ENCODE measurements at places on chromosomes 7 and 10.
A peak's percentile ranks its signal among the peaks of the same experiment; 100 is the strongest.

DNA sequence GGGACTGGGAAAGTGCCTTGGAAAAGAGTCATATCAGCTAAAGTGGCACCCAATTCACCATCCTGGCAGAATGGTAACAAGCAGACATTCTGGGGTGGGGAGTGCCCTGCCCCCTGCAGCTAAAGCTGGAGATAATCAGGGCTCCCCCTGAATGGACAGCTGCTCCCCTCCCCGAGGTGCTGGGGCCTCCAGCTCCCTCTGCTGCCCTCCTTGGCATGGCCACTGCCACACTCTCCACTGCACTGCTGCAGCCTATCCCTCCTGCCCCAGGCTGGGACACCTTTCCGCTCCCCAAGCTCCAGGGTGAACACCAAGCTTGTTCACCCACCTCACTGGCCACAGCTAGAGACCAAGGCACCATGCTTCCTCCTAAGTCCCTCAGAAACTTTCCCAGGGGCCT, 9.8 kb upstream of the PARD3 start:
- DNase-seq: no peak

GRCh38 chr10:124675261-124675660, 68.9 kb downstream of the FAM53B start:
- no peak for DNase-seq

- no peak for DNase-seq
Observed at GRCh38 chr7:10644849-10645248, 328.8 kb upstream of the PHF14 start.

- no peak for DNase-seq
Observed at GRCh38 chr7:151782598-151783448, 94.1 kb downstream of the PRKAG2 start.

DNA sequence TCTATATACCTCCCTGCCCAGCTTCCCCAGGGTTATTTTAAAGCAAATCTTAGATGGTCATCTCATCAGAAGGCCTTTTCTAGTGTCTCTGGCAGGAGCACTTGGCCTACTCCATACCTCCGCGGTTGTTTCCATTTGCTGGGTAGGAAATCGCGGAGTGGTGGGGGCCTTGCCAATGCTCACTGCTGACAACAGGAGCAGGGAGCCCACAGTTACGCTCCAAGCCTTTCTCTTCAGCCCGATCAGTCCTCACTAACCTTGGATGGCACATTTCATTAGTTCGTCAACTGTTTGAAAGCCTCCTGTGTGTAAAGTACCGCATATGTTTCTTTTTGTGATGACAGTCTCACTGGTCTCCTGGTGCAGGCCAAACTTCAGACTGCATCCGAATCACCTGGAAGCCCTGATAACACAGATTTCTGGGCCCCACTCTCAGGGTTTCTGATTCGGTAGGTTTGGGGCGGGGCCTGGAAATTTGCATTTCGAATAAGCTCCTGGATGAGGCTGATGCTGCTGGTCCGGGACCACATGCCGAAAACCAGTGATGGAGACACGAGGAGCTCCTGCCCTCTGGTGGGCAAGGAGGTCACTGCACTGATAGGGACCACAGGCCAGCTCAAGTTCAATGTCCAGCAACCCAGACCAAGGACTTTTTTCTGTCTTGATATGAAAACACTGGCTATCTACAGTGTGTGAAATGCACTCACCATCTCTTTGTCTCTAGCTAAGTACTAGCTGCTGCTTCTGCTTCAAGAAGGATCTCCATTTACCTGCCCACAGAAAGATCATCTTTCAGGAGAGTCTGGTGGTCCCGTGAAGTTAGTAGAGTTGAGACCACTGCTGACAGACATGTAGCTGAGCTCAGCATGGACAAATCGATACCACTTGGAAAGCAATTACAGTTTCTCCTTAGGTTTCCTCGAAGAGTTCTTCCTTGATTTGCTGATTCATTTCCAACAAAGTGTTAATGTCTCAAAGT, 14.0 kb downstream of the LRGUK start:
- DNase-seq: peak; percentile 70

GRCh38 chr10:50275650-50276235, 24.4 kb upstream of the ASAH2 start:
- DNase-seq: no peak

DNA sequence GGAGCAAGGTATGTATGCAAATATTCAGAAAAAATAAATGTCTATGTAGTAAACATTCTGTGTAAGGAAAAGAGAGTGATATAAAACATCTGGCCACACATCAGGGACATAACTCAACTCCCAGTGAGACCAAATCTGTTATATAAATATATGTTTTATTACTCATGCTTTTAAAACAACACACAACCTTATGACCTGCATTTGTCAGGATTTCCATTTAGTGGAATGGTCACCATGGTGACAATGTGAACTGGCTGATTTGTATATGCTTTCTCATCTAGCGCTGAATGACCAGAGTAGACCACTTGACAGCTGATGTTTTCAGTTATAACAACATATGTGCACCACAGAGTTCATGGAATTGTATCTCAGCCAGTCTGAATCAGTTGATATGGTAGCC, 551.7 kb downstream of the HTR7 start:
- peak; percentile 29 for DNase-seq

DNA sequence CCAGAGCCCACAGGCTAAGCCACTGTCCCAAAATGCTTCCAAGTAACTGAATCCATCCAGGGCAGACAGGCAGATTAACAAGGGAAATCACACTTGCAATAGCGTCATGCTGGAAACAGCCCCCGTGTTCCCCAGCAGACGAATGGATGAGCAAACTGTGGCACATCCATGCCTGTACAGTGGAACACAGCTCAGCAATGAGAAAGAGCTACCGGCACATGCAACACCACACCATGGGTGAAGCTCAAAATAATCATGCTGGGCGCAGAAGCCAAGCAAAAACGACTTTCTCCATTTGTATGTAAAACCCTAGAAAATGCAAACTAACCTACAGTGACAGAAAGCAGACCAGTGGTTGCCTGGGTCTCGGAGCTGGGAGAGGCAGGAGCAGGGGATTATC, 153.1 kb downstream of the SLIT1 start:
- no peak for DNase-seq

DNA sequence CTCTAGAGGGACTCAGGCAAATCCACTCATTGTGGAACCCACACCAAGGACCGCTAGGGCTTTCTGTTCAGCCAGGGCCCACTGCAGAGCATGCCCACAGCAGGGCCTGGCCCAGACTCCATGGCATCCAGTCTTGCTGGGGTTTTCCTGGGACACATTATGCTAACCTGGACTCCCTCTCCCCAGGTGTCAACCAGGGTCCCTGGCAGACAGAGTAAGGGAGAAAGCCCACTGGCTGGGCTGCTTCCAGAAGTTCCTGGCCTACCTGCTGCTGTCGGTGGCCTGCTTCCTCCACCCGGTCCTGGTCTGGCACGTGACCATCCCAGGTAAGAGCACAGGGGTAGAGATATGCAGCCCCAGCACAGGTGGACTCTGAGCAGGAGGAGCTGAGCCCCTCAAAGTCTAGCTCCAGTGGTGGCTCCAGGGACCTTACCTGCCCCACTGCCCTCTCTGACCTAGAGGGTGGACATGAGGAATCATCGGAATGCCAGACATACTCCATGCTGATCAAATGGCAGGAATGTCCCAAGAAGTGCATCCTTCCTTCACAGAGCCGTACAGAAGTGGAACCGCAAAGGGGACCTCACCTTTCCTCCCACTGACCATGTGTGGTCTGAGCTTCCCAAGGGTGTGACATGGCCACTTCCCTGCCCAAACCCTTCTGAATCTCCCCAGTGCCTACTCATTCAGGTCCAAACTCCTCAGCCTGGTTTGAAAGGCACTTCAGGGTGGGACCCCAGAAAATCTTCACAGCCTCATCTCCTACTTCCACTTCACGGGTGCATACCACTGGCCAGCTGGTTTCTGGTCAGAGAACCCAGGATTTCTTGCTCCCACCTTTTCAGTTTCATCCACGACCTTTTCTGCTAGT, 22.5 kb downstream of the TMEM72 start:
- no peak for DNase-seq

DNA sequence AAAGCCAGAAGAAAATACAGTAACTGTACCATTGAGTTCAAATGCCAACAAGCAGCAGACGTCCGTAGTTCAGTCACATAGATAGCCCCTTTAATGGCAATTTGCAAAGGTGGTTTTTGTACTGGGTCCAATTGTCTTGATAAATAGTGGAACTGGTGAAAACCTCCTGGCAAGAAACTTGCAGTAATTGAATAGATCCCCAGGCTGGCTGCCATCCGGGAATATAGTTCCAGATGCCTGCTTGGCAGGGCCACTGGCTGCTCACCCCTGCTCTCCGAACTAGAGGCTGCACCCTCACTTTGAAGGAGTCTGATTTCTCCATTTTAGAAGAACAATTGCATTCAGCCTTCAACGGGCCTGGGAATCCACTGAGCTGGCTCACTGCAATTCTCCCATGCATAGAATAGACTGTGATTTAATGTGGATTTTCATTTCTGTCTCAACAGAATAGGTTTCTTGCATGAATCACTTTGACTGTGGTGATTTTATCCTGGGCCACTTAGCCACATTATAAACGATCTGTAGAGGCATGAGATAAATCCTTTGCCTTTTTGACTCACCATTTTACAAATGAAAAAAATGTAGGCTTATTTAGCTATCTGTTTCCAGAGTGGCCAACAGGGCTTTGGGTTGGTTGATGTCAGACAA, 35.9 kb upstream of the ELMO1 start:
- no peak for DNase-seq

GRCh38 chr7:41999736-42000283, 237.2 kb downstream of the GLI3 start:
- DNase-seq: no peak

- DNase-seq: no peak
Observed at GRCh38 chr7:156374335-156374734, 266.2 kb upstream of the RNF32 start.

- no peak for DNase-seq
Observed at GRCh38 chr10:17841050-17841449, 31.9 kb downstream of the MRC1 start.

DNA sequence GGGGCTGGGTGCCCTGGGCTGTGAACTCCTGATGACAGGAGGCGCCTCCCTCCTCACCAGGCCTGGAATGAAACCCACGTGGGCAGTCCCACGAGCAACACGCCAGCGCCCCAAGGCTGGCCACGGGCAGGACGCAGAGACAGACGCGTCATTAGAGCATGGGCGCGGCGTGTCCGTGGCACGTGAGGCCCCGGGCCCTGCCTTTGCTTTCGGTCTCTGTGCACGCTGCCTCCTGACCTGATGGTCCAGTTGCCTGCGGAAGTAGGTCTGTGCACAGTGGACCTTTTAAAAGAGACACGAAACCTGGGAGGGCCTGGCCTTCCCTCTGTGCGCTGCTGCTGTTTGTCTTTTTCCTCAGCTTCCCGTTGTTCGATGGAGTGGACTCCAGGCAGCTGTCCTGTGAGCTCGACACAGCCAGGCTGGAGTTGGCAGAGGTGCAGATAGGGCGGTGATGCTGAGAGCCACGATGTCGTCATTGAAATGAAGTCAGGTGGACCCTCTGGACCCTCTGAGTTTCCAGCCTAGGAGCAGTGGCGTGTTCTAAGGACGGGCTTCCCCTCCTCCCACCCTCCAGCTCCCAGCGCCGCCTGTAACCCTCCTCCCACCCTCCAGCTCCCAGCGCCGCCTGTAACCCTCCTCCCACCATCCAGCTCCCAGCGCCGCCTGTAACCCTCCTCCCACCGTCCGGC, 40.1 kb upstream of the CFAP46 start:
- no peak for DNase-seq

DNA sequence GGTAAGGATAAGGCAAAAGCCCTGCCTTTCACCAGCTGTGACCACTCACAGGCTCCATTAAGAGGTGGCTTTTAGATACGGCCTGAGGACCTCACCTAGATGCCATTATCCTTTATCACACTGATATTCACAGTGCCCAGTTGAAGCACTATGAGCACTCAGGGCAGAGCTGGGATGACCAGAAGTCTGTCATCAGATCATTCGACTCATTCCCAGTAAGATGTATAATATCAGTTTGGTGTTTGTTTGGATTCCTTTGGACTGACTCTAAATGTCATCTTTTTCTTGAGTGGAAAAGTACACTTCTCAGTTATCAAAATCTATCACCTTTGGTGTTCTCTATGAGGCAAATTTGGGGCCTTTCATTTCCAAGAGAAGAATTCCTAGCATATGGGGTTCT, 18.7 kb downstream of the CCDC136 start:
- DNase-seq: no peak

DNA sequence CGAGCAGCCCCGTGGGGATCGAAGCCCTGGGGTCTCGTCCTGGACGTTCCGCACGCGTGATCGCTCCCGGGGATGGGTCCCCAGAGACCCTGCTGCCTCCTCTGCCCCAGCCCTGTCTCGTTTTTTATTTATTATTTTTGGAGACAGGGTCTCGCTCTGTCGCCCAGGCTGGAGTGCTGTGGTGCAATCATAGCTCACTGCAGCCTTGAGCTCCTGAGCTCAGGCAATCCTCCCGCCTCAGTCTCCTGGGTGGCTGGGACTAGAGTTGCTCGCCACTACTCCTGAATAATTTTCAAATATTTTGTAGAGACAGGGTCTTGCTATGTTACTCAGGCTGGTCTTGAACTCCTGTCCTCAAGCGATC, 319 bp upstream of the STX1A start:
- DNase-seq: peak; percentile 63

DNA sequence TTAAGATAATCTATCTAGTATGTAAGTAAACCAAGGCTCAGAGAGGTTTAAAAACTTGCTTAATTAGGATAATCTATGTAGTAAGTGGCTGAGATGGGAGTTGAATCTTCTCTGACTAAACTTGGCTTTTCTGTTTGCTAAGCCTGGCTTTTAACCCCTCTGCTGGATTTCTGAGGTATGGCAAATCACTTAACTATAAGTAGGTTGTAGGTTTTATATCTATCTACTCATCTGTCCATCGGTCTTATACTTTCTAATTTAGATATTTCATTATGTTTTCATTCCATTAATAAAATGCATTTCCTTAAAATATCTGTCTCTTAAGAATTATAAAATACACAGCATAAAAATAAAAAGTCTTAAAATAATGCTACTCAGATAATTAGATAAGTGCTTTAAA, 59.4 kb downstream of the ST7 start:
- peak; percentile 61 for DNase-seq

DNA sequence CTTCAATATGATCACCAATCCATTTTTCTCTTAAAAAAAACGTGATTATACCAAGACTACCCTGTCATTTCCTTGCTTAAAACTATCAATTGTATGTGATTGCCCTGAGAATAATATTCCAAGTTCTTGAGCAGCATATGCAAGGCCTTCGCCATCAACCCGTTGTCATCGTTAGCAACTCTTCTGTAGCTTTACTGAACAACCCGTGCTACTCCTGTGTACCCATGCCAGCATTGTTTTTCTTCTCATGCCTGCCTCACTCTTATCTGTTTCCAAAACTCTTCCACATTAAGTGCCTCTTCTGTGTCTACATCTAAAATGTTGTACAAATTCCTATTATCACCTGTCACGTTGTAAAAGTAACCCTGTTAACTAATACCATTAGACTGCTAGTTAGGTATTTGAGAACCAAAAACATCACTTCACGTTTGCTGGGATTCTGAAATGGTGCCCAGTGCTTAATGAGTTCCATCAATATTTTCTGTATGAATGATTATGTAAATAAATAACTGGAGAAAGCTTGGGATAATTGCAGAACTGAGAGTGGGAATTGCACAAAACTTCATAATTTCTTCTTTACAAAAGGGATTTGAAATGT, 10.5 kb downstream of the CAV2 start:
- no peak for DNase-seq
